T47D (cell line): ENCODE measurements at places on chromosomes 3 and 15.

DNA sequence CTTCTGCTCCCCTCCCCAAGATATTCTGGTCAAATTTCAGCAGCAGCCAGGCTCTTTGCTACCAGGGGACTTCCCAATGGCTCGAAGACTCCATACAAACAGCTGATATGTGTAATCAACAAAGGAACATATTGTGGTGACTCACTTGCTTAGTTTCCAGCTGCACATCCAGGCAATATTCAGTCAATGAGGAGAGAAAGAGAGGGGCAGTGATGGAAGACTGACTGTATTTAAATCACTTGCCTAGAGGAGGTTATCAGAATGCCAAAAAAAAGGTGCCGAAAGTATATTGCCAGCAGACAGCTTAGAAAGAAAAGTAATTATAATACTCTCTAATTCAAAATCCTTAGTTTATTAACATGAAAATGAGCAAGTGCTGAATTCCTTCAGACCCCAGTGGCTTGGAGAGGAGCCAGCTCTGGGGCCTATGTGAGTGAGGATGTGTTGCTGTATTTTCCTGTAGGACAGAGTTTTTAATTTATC lies 236.5 kb downstream of the LRTM1 start:
- no peak for DNase-seq

GRCh38 chr3:14726441-14726780 lies 51.5 kb downstream of the C3orf20 start:
- DNase-seq, result no peak

- no peak for DNase-seq
Measured at GRCh38 chr3:105504440-105504951, 137.8 kb downstream of the ALCAM start.

GRCh38 chr3:140343211-140344081 lies 334.4 kb upstream of the TRIM42 start:
- DNase-seq, result no peak

- DNase-seq, result no peak
Measured at GRCh38 chr3:59189526-59189925, 139.7 kb upstream of the CFAP20DC start.

DNA sequence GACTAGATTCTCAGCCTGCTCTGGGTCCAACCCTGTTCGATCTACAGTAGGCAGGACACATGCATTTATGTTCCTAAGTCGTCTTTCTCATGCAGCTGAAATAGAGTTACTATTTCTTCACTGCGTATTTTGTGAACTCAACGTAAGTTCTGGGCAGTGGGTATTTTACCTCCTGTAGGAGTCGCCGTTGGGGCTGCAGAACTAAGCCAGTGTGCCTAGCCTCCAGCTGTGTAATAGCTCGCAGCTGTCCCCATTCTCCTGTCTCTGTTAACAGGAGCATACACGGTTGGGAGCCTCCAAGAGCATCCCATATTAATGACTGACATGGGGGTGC lies 58.4 kb upstream of the HRH1 start:
- DNase-seq, result no peak

- DNase-seq, result no peak
Measured at GRCh38 chr3:104291437-104291851, 1075.3 kb upstream of the ALCAM start.

DNA sequence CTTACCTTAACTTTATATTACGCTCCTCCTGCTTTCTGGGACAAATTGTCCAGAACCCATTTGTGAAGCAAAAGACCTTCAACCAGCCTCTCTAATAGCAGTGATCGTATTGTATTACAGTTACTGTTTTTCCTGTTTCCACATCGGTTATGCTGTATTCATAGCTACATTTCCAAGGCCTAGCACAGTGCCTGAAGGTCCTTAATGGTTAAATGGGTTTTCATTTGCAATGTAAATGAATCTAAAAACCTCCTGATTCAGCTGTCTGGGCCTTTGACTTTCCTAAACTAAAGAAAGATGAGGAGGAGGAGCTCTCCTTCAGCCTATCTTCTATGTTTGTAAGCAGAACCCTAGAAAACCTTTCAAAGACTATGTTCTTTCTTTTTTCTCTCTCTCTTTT lies 99.1 kb downstream of the LRRC28 start:
- DNase-seq, result no peak

DNA sequence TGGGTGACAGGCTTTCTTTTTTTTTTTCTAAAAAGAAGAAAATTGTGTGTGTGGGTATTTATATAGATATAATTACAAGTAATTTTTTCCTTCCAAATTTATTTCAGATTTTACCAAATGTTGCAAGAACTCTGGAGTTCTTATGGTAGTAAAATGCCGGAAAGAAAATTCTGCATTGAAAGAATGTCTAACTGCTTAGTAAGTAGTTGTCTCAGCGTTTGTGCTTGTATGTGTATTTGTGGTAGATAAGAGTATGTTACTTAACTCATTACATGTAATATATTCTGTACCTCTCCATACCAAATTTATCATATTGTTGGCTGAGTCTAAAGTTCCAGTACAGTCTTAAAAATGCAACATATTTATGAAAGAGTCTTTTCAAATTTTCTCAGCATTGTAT lies 32.3 kb upstream of the ZCWPW2 start:
- no peak for DNase-seq

- DNase-seq, result no peak
Measured at GRCh38 chr15:96428742-96429141, 98.2 kb downstream of the NR2F2 start.

GRCh38 chr3:116563351-116563750 lies 118.1 kb upstream of the LSAMP start:
- DNase-seq, result no peak

- no peak for DNase-seq
Measured at GRCh38 chr3:187125319-187126031, 13.8 kb downstream of the RPL39L start.

GRCh38 chr3:63814237-63814636 lies 4.9 kb upstream of the C3orf49 start:
- DNase-seq, result no peak

- no peak for DNase-seq
Measured at GRCh38 chr3:110933821-110934426, 137.7 kb upstream of the NECTIN3 start.

DNA sequence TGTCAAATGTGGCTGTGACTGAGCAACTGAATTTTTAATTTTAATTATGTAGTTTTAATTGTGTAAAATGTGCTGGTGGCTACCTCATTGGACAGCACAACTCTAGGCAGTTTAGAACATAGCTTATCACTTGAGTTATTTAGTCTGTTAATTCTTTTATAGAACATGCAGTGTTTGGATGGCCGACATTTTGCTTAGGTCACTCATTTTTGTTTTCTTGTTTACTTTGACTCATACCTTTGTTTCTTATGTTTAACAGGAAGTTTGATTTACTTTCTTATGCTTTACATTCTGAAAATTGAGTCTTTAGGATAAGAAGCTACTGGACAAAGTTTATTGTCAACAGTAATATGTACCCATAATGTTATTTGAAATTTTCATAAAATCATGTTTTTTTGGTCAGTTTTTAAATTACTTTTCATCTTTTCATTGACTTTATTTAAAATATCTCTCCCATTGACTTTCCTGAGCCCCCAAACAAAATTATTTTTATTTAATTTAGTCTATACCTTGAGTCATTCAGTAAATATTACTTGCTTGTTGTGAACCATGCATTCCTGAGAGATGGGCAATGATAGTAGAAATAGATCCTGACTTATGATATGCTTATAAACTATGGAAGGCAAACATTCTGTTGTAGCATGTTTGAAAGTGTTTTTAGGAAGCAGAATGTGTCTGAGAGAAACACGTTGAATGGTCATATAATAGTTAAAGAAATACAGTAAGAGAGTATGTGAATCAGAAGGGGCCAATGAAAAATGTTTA lies 60.6 kb downstream of the TCF12 start:
- DNase-seq, result peak; percentile 41

DNA sequence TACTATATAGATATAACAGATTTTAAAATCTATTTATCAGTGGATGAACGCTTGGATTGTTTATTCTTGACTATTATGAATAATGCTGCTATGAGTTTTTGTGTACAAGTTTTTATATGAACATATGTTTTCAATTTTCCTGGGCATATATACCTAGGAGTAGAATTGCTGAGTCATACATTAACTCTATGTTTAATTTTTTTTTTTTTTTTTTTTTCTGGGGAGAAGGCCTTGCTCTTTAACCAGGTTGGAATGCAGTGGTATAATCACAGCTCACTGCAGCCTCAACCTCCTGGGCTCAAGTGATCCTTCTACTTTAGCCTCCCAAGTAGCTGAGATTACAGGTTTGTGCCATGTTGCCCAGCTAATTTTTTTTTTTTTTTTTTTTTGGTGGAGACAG lies 9.1 kb downstream of the CIDEC start:
- no peak for DNase-seq

DNA sequence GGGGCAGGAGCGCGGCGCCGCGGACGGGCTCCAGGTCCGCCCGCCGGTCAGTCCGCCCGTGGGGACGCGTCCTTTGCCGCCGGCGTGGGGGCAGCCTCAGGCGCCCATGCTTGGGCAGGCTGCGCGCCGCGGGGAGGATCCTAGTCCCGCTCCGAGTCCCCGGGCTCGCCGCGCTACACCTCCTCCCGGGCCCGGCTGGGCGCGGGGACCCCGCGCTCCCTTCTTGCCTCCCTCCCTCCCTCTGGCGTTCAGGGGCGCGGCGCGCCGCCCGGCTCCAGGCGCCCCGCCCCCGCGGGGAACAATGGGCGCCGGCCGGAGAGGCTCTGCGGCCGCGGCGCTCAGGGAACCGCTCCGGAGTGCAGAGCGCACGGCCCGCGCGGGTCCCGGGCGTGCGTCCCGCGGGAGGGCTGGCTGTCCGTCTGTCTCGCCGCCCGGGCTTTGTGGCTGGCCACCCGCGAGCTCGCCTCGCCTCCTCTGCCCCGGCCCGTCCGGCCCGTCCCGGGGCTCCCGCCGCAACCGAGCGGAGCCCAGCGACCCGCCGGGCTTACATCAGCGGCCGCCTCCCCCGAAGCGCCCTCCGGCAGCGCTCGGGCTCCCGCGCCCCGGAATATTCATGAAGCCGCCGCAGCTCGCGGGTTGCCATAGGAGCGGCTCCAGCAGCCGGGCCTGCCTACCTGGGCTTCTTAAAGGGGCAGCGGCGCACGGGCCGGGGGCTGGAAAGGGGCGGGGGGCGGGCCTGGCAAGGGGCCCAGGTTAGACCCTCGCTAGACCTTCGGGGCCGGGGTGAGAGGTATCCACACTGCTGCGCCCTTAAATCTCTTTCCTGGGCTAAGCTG lies at the start of gene HCN4:
TSS of gene HCN4 (minus strand) at position 658 of the 836 bp plus-strand sequence. CDS start 688 bp downstream, outside the sequence.
- peak; percentile 10 for DNase-seq

DNA sequence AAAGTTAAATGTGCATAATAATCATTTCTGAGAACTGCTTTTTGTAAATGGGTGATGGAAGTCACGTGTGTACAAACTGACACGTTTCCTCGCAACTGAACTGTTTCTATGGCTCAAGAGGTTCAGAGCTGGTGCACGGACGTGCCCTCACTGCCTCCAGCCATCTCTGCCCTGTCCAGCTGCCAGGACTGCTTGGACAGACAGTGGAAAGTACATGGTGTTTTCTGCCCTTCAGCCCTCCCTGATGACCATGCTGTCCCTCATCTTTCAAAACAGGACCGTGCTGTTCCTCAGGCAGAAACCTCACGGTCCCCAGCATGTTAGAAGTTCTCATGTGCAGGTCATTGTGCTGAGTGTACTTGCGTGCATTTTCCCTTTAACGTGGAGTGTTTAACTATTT lies 38.7 kb downstream of the GJD2 start:
- no peak for DNase-seq

- DNase-seq, result no peak
Measured at GRCh38 chr3:128504963-128505730, 12.1 kb upstream of the GATA2 start.

GRCh38 chr3:67497746-67498145 lies 156.7 kb downstream of the SUCLG2 start:
- DNase-seq, result no peak

DNA sequence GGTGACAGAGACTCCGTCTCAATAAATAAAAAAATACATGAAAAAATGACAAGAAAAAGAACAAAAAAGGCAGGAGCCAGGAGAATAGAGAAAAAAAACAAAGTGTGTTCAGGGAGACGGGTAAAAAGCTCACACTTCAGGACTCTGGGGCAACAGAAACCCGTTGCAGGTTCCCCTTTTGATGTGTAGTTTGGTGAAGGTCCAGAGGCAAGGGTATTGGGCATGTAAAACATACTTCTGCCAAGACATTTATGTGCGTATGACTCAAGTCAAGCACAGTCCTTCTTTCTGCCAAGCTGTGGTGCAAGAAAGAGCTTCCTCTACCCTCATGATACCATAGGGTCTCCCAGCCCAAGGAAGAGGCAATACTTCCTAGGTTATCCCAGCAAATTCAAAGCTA lies 33.4 kb upstream of the STRIT1 start:
- no peak for DNase-seq

GRCh38 chr15:69237718-69238117 lies 61.0 kb upstream of the PAQR5 start:
- no peak for DNase-seq

DNA sequence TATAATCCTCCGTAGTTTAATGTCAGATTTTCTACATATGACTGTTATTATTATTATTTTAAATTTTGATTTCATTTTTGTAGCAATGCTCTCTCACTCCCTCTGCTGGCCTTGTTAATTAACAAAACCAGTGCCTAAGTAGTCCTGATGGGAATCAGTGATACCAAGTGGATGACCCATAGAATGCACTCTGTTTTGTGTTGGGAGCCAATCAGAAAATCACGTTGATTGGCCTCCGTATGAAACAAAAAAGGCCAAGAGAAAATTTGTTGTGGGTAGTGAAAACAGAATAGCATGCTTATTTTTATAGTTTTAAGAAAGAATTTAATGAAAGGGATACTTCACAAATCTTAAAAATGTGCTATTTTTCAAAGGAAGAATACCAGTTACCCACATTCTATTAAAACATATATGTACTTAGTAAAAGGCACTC lies 34.4 kb upstream of the MEIS2 start:
- no peak for DNase-seq

GRCh38 chr3:118292841-118293240 lies 741.8 kb downstream of the IGSF11 start:
- DNase-seq, result no peak

DNA sequence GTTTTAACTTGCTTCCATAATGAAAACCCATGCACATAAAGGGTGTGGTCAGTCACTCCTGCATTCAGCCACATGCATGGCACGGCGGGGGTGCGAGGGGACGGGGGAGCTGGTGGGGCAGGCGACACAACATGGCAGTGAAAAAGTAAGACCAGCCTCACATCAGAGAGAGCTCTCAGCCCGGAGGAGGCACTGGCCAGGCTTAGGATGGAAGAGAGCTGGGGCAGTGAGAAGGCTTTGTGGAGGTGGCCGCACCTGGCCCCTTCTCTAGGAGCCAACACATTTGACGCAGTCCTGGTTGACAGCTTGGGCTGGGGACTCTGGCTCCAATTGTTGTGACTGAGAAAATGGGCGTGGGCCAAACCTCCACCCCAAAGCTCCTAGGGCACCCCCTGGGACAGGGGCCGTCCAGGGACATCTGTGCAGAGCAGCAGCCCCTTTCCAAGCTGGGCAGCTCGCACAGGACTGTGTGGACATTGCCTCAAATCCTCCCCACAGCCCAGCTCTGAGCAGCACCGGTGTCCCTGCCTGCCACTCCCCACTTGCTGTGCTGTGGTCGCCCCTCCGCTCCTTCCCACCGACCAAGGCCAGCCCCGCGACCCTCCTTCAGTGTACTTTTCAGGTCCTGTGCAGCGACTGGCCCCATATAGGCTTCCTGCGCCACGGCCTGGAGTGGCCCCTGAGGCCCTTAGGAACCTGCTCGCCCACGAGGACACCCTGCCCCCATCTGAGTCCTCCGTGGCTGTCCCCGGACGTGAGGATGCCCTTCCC lies 126.0 kb upstream of the IQSEC1 start:
- no peak for DNase-seq
